T-helper 17 cell (primary cell): ENCODE measurements at places on chromosomes 6 and 20. TPM values are rescaled to one million over a fixed set of nuclear protein-coding genes. Genes with fewer than 3 reads are reported as not detected.

FBXL4 gene
- total RNA-seq, result 10.4 TPM

GRCh38 chr20:63134201-63134612 lies 81.7 kb downstream of the YTHDF1 start:
- DNase-seq, result no peak

- no peak for DNase-seq
These were observed 72.4 kb downstream of the HFE start for GRCh38 chr6:26159357-26160273.

DNA sequence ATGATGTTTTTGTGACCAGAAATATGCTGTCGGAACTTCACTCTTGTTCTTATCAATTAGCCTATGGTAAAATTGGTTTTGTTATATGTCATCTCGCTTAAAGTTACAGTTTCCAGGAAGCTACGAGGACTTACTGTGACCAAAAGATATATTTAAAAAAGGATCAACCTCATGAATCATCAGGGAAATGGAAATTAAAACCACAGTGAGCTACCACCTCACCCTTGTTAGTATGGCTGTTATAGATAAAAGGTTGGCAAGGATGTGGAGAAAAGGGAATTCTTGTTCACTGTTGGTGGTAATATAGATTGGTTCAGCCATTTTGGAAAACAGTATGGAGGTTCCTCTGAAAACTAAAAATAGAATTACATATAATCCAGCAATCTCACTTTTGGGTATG lies 14.3 kb upstream of the INSM1 start:
- no peak for DNase-seq

GRCh38 chr20:18805881-18806280 lies 7.7 kb upstream of the SCP2D1 start:
- DNase-seq, result no peak

- no peak for DNase-seq
These were observed 189.9 kb upstream of the PRDM1 start for GRCh38 chr6:105896052-105896820.
